Sciatic nerve (tissue), 2 donors: ENCODE measurements at places on chromosomes 5 and 9. TPM values are rescaled to one million over a fixed set of nuclear protein-coding genes. Genes with fewer than 3 reads are reported as not detected.

The RBM22 gene
- 49.0 TPM for total RNA-seq

The NOXA1 gene
- 7.4 TPM for total RNA-seq

The SPATA31E1 gene
- total RNA-seq, result not detected

The SLC4A9 gene
- total RNA-seq, result 0.18 TPM

The CHD1 gene
- 58.0 TPM for total RNA-seq

The FOXD1 gene
- total RNA-seq, result 99.3 TPM

The SH2D3C gene
- 22.6 TPM for total RNA-seq

The CDKN2B-AS1 gene
- 1.4 TPM for total RNA-seq

The CENPK gene
- 2.1 TPM for total RNA-seq

The CD180 gene
- total RNA-seq, result 2.0 TPM

The PCDHA9 gene
- total RNA-seq, result 0.45 TPM

The HAVCR1 gene
- total RNA-seq, result 1.3 TPM

The GMCL2 gene
- total RNA-seq, result not detected

The NACC2 gene
- 56.8 TPM for total RNA-seq

- no peak for DNase-seq
These were observed 5.9 kb upstream of the FOXD1 start for GRCh38 chr5:73454379-73455036.

DNA sequence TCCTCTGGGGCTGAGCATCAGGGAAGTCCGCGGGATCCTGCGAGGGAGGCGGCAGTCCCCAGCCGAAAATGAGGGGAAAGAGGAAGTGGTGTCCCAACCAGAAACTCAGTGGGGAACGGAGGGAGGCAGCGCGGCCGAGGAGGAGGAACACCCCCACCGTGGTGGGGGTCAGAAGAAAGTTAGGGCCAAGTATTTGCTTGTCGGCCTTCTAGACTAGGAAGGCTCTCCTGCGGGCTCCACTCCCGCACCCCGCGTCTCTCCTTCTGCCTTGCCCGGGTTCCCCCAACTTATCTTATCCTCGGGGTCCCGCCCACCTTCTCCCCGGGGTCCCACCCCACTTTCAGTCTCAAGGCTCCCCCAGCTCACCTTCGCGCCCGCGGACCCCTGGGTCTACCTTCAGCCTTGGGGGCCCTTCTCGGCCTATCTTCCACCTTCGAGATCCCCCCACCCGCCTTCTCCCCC is 557 bp upstream of the PHF2 start:
- DNase-seq, result peak; percentile 78

DNA sequence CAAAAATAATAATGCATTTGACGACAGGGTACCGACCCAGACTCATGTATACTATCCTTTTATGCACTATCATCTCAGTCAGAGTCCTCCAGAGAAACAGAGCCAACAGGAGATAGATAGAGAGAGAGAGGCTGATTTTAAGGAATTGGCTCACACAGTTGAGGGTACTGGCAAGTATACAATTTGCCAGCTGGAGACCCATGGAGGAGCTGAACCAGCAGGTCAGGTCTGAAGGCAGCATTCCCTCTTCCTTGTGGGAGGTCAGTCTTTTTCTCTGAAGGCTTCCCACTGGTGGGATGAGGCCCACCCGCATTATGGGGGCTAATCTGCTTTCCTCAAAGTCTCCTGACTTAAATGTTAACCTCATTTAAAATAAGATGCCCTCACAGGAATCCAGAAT is 17.3 kb upstream of the MED10 start:
- no peak for DNase-seq

DNA sequence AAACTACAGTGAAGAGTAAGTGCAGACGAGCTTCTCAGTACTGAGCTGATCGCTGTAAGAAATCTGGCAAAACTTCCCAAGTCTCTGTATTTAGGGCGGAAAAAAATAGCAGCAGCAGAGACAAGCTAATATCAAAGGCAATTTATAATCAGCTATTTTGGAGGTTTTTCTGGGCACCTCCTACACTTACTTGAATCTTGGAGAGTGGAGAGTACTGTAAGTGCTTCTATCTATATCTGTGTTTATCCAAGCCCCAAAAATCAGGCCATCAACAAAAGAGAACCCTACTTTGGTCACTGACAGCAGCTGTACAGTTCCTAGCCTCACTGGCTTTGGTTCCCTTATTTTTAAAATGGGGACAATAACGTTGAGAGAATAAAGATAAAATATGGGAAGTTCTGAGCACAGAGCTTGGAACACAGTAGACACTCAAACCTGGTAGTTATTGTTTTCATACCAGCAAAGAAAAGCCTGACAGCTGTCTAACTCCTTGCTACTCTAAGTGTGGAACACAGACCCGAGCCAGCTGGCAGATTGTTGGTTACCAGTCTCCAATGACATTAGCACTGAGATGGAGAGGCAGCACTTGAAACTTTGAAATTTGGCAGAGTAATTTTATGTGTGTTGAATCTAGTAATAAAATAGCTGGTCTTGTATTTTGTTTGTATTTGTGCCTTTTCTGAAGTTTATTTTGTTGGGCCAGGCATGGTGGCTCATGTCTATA is 96.0 kb upstream of the SLC28A3 start:
- no peak for DNase-seq

DNA sequence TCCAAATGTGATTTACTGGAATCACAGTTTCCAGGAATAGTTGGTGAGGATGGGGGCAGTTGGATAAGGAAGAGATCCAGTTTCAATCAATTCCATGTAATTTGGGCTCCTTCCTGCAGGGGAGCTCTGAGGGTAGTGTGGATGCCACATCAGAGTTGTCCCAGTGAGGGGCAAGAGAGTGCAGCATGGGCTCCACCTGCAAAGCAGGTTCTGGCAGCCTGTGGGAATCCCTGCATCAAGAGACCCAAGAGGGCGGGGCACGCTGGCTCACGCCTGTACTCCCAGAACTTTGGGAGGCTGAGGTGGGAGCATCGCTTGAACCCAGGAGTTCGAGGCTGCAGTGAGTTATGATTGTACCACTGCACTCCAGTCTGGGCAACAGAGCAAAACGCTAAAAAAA is 188.5 kb downstream of the CACNA1B start:
- DNase-seq, result peak; percentile 22

DNA sequence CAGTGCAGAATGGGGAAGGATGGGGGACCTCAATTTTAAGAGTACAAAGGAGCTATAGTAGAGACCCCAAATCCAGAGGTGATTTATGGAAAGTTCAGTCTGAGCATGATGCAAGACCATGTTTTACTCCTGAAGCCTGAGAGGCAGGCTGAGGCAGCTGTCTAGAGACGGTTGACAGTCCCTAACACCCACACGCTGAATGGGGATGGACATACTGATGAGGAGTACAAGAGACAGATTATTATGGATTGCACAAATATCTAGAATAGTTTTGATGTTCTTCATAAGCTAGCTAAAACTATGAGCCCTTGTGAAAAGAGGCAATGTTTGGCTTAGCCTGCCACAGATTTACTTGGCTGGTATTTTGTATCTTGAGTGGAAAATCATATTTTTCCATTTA is 64.5 kb downstream of the PRR16 start:
- no peak for DNase-seq

DNA sequence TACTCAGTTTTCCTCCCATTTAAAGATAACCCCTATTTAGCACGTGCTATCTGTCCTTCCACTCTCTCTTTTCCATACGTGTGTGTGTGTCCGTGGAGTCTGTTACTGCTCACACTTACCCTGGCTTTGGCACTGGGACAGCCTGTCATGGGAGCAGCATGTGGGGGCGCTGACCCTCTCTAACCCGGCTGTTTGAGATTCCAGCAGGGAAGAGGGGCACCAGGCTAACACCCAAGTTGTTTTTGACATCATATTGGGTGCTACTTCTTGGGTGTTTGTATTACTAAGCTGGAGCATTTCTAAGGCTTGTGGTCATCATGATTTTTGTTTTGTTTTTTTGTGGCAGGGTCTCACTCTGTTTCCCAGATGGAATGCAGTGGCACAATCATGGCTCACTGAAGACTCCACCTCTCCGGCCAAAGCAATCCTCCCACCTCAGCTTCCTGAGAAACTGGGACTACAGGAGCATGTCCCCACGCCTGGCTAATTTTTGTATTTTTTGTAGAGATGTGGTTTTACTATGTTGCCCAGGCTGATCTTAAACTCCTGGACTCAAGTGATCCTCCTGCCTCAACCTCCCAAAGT is 56.9 kb upstream of the SIMC1 start:
- no peak for DNase-seq

DNA sequence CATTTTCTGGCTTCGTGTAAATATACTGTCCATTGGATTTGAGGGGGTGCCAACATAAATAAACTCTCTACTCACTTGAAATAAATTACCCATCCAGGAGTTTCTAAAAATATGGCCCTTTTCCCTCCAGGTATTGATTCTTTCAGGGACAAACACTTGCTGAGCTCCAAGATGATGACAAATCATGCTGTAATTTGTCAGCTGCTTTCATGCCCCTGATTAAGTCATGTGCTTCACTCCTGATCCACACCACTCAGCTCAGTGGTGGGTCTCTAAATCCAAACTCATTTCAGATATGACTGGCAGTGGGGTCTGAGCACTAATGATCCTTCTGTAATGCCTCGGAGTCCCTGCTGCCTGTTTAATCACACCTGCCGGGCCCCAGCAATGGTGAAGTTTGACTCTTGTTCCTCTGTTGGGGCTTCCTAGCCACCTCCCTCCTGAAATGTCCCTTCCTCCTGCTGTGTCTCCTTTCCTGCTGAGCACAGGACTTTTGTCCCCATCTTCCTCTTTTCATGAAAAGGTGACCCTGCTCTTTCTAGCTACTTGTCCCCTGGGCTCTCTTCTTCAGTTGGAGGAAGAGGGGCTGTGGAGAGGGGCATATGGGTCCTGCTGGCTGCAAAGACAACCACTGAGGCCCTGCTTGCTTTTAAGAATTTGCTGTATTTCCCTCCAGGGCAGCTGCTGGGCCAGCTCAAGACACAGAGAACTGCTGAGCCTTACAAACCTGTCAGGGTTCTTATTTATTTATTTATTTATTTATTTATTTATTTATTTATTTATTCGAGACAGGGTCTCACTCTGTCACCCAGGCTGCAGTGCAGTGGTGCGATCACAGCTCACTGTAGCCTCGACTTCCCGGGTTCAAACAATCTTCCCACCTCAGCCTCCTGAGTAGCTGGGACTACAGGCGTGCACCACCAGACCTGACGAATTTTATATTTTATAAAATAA is 200.0 kb downstream of the ATP10B start:
- no peak for DNase-seq

GRCh38 chr5:37598733-37599132 is 219.6 kb downstream of the WDR70 start:
- DNase-seq, result no peak

DNA sequence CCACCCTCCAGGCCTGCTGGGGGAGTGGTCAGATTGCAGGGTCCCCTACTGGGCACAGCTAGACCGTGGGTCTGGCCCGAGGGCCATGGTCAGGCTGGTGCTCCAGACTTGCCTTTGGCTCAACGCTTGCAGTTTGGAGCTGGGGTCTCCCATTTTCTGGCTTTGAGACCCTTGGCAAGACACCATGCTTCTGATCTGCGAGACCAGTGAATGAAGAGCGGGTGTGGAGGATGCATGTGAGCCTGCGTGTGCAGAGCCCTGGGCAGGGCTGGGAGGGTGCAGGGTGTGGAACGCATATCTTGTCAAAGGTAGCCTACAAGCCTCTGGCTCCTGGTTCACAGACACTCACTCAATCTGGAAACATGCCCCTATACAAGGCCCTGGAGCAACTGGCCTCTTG is 6.1 kb upstream of the MRNIP start:
- no peak for DNase-seq

- DNase-seq, result no peak
These were observed 95.3 kb upstream of the SLC12A2 start for GRCh38 chr5:127988146-127988760.

DNA sequence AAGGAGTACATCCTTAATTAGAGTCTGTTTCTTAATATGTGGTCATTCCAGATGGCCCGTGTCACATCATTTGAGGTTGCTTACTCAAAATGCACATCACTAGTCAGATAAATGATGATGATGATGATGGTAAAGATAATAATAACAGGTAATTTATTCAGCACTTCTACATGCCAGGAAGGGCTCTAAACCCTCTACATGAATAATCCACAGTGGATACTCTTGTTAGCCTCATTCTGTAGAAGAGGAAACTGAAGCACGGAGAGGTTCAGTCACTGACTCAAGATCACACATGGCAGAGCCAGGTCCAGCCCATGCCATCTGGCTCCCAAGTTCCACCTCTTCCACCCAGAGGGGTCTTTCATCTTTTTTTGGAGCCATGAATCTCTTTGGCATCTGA is 11.7 kb downstream of the SH3PXD2B start:
- DNase-seq, result no peak

GRCh38 chr5:173891308-173892116 is 3.4 kb downstream of the CPEB4 start:
- no peak for DNase-seq

DNA sequence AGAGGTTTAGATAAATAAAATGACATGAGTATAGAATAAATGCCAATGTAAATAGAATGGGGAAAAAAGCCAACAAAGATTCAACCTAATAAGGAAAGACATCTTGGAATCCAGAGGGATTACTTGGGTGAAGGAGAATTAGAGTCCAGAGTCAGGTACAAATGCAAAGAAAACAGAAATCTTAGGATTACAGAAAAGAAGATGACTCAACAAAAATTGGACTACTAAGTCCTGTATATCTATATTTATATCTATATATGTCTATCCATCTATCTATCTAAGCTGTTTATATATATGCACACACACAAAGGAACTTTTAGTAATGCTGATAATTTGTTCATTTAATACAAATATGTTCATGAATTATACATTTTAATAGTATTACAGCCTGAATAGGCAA is 27.6 kb downstream of the FAM174A start:
- DNase-seq, result no peak

GRCh38 chr5:127076315-127077129 is 3.2 kb upstream of the C5orf63 start:
- no peak for DNase-seq

GRCh38 chr5:72956324-72957140 is 691 bp downstream of the FCHO2 start:
- peak; percentile 76 for DNase-seq

DNA sequence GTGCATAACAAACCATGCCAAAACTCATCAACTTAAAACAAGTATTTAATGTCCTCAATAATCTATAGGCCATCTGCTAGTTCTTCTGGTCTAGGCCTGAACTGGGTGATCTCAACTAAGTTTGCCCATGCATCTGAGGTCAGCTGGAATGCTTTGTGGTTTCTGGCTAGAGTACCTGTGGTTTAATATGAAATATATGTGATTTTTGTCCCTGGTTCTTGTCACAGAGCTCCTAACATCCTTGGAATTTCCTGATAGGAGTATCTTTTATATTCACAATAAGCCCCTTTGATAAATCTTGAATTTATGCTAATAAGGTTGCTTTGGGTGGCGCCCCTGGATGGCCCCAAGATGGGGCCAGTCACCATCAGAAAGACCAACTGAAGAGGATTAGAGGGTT is 535.9 kb downstream of the DNAH5 start:
- no peak for DNase-seq

- DNase-seq, result peak; percentile 69
These were observed 554 bp downstream of the JAK2 start for GRCh38 chr9:4985386-4986266.

GRCh38 chr5:169168280-169168679 is 132.7 kb downstream of the SLIT3 start:
- DNase-seq, result no peak

- no peak for DNase-seq
These were observed 126.3 kb downstream of the ATPSCKMT start for GRCh38 chr5:10123254-10123989.
